ENCODE measurements at places on chromosomes 4 and X.

DNA sequence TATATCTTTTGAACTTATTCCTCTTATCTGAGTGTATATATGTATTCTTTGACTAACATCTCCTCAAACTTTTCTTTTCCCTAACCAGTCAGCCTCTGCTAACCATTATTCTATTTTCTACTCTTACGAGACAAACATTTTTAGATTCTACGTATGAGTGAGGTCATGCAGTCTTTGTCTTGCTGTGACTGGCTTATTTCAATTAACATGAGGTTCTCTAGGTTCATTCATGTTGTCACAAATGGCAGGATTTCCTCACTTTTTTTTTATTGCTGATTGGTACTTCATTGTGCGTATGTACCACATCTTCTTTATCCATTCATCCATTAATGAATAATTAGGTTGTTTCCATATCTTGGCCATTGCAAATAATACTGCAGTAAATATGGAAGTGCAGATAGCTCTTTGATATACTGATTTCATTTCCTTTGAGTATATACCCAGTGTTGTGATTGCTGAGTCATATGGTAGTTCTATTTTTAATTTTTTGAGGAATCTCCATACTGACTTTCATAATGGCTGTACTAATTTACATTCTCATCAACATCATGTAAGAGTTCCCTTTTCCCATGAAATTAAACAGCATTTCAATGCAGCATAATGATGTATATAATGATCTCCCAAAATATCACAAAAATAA lies 80.1 kb downstream of the HS3ST1 start:
- DNase-seq, result no peak

- no peak for DNase-seq
Measured at GRCh38 chr4:37953620-37954293, 6.4 kb upstream of the PTTG2 start.

GRCh38 chr4:26028793-26029567 lies 115.0 kb downstream of the SMIM20 start:
- DNase-seq, result peak; percentile 34

DNA sequence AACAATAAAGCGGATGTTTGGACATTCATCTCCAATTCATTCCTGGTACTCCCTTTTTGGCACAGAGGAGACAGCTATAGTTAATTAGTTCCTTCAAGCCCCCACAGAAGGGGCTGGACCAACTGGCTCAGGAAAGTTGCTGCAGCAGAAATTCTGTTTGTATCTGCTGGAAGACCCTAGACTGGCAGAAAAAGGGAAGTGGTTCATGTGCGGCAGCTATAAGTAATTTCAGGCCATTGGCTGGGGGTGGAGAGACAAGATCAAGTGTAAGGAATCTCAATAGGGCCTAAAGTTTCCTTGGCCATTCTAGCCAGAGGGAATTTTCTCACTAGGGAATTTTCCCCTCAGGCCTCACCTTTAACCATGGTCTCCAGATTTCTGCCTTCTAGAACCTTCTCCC lies 89.9 kb upstream of the DHX15 start:
- DNase-seq, result no peak

DNA sequence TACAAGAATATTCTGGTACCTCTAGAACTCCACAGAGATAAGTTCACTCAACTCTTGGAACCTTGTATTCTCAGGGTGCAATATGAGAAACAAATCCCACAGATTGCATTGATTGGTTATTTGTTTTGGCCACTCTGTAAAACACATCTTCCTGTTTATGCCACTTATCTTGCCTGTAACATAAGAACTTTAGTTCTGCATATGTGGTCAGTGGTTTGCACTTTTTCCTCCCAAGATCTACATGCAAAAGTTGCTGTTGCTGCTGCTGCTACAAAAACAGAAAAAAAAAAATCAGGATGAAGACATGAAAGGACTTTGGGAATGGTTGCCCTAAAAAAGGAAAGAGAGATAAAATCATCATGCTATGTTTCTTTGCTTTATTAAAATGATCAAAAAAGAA lies 9.6 kb downstream of the ODAPH start:
- DNase-seq, result no peak

All from activated T-helper 1 cell treated with Interleukin-2 at 50 U/mL for 16 hours (primary cell).